ENCODE measurements at places on chromosomes 2 and 18.

DNA sequence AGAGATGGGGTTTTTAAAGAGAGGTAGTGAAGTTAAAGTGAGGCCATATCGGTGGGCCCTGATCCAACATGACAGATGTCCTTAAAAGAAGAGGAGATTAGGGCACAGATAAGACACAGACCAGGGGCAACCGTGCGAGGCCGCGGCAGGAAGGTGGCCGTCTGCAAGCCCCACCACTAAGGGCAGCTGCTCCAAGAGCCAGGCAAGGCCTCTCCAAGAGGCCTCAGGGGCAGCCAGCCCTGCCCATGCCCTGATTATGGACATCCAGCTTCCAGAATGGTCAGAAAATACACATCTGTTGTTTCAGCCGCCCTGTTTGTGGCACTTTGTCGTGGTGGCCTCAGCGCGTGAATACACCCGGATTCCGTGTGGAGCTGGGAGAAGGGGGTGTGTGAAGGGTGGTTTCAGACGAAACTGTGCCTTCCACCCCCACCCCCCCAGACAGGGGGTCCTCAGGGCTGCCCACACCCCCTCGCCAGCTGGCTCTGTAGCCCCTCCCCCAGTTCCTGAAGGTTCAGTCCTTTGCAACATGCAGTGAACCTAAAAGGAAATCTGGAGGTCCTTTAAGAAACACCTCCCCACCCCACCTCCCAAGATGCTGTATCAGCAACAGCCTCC, 74.1 kb upstream of the SMAD7 start:
- DNase-seq = no peak

DNA sequence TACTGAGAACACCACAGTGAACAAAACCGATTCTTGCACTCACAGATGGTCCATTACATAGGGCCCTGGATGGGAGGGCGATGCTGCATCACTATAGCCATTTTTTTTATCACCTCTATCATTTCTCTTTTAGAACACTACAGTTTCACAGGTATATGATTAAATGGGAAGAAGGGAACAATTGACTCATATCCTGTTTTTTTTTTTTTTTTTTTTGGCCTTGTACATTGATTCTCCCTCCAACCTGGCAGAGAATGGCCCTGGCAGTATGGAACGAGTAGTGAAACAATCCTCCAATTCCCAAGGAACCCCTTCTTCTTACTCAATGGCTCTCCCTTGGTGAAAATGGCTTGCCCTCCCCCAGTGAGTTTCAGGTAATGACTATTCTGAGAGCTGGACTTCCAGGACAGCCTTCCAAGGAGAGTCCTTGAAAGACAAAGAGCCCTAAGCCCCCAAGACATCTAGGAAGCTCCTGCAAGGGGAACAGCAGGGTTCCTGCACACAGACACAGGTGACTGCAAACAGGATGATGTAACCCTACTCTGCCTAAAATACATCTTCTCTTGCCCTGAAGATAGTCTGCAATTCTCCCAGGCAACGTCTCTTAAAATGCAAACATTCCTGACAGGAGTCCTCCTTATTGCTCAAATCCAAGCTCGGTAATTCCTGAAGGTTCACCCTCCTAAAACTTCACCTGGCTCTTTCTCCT, 405.4 kb downstream of the SETBP1 start:
- no peak for DNase-seq

GRCh38 chr2:46779447-46779941, 136.1 kb downstream of the MCFD2 start:
- no peak for DNase-seq

- no peak for DNase-seq
These were observed 207.1 kb upstream of the KYNU start for GRCh38 chr2:142670362-142670761.

GRCh38 chr2:237270520-237270919, 143.4 kb downstream of the COL6A3 start:
- no peak for DNase-seq

GRCh38 chr18:741931-742512, 29.6 kb upstream of the ENOSF1 start:
- DNase-seq = no peak

- DNase-seq = no peak
These were observed 5.0 kb downstream of the SPIRE1 start for GRCh38 chr18:12652861-12653401.

DNA sequence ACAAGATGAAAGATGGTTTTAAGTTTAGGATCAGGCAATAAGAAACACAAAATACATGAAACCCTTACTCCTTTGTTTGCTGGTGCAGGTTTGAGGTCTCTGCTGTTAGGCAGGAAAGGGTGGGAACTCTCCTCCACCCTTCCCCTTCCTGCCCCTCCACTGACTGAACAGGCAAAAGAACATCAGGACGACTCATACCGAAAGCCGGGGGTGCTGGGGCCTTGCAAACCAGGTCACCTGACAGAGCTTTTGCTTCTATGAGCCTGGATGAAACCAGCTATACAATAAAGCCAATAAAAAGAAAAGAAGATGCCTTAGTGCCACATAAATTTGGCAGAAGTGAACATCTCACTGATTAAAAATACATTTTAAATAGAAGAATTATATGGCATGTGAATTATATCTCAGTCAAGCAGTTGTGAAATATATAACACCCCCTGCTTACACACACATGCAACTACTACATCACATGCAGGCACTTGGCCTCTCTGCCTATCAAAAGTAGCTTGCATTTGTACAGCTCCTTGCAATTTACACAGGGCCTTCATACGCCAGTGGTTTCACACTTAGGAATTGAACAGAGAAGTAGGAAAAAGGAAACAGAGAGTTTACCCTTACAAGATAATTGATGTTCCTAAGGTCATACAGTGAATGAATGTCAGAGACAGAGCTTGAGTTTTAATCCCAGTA, 215.1 kb upstream of the TRIB2 start:
- DNase-seq = no peak

DNA sequence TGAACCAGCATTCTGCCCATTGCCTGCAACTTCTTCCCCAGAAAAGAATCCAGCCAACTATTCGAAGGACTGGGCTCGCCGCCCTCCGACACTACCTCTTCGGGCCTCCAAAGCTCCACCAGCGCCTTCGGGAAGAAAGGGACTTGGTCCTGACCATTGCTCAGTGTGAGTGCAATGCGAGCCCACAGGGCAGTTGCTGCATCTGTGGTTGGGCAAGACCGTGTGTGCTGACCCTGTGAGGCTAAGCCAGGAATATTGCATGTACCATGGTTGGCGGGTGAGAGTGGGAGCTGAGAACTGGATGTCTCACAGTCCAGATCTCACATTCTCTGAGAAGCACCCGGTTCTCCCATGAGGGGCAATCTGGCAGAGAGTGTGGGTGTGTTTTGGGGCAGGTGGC, 16.5 kb downstream of the ELMOD3 start:
- DNase-seq = no peak

DNA sequence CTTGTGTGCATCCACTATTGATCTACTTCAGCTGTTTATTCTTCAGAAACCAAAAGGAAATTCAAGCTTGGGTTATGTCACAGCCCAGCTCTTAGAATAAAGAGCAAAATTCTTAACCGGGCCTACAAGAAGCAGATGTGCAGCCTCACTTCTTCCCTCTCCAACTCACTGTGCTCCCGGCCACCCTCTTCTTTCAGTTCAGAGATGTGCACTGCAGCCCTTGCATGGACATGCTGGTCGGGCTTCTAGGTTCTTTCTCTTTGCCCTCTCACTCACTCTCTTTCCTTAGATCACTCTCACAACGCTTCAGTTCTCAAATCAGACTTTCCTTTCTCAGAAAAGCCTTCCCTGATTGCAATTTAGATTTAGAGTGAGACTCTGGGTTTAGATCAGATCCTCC, 104.1 kb downstream of the CHN1 start:
- DNase-seq = no peak

DNA sequence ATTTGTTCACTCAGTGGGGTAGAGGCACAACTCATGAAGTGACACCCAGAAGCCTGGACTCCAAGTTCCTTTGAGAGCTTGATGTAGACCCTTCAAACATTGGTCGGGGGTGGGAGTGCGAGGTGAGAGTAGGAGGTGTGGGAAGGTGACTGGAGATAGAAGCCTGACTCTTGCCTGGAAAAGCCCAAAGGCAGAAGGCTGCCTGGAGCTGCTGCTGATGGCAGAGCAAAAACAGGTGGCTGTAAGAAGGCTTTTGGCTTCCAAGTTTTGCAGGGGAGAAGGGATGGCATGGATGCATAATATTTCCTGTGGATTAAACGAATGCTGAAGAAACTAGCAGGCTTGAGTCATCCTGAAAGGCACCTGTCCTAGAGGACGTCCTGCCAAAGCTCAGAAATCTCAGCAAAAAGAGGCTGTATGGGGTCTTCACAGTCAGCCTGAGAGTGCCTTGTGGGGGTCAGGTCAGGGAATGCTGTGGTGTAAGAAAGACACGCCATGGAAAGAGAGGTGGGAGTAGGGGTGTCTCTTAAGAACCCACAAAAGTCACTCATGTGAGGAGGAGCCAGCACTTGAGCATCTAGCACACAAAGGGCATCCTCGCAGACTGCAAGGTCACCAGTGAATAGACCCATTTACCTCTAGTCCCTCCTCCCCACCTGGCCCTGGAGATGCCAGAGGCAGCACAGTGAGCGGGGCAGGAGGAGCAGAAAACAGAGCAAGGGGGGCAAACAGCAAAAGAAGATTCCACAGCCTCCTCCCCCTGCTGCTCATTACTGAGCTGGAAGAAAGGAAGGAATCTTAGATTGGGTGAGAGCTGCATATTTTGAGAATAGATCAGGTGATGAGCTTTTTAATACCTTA, 37.5 kb downstream of the FASTKD2 start:
- DNase-seq = no peak

- no peak for DNase-seq
These were observed 284.5 kb downstream of the PRKCE start for GRCh38 chr2:45935791-45936622.

- DNase-seq = no peak
These were observed 636 bp downstream of the ARL4C start for GRCh38 chr2:234496055-234496834.

DNA sequence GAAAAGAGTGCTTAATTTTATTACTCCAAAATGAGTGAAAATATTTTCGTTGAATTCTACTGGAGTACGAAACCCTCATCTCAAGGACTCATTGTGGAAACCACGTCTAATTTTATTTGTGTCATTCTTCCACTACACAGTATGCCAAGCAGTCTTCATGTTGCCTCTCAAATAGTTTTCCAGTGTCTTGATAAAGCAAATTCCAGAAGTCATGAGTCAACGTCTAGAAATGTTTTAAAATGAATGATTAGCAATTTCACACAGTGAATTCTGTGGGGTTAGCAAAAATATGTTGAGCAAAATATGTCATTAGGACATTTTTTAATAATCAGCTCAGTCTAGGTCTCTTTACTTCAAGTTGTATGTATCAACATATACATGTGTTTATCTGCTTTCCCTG, 865.5 kb downstream of the DSC3 start:
- DNase-seq = no peak

GRCh38 chr2:128585706-128586105, 267.0 kb upstream of the HS6ST1 start:
- no peak for DNase-seq

- no peak for DNase-seq
These were observed 1.6 kb downstream of the CASP8 start for GRCh38 chr2:201261906-201262305.

GRCh38 chr2:223121283-223121682, 69.3 kb downstream of the KCNE4 start:
- no peak for DNase-seq

DNA sequence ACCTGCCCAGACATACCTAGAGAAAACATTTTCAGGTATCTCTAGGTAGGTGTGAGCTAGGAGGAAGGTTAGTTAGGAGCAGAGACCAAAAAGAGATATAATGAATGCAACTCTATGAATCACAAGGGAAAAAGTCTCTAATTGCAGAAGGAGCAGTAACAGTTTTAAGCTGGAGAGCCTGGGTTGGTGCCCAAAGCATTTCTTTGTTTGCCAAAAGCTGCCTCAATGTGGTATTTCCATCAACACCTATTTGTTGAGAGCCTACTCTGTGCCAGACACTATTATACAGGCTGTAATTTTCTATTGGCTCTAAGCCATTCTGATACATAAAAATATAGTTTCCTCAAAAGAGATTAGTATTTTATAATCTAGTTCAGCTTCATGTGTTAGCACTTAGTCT, 141.6 kb downstream of the UBE2E3 start:
- DNase-seq = no peak

DNA sequence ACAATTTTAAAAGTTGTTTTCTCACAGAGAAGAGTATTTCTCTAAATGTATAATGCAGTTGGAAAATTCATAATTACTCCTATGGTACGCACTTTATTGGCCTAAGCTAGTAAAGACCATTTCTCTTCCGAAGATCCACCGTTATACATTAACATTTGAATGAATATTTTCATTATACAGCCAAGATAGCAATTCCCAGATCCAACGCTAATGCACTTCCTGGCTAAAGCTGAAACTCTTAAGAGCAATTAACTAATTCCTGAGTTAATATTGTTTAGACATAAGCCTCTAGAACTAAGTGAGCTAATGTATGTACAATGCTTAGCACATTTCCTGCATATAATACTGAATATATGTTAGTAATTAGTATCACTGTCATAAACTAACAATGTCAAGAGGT, 56.2 kb downstream of the PDK1 start:
- DNase-seq = no peak

- no peak for DNase-seq
These were observed 34.4 kb downstream of the CYP26B1 start for GRCh38 chr2:72112981-72113846.

DNA sequence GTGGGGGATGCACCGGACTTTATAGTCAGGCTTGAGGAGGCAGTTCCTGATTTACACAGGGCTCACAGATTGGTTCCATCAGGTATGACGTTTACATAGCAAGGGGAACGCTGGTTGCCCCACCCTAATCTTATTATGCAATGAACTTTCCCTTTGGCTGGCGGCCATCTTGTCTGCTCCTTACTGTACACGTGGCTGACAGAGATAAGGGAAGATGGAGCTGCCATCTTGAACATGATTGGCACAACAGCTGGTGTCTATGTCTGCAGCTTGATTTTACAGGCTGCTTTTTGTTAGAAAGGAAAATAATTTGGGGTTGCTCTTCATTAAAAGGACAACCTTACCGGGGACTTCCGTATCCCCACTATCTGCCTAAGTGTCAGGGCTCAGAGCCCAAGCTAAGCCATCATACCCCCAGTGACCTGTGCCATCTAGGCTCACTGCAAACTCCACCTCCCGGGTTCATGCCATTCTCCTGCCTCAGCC, 33.5 kb upstream of the ATG16L1 start:
- DNase-seq = no peak

DNA sequence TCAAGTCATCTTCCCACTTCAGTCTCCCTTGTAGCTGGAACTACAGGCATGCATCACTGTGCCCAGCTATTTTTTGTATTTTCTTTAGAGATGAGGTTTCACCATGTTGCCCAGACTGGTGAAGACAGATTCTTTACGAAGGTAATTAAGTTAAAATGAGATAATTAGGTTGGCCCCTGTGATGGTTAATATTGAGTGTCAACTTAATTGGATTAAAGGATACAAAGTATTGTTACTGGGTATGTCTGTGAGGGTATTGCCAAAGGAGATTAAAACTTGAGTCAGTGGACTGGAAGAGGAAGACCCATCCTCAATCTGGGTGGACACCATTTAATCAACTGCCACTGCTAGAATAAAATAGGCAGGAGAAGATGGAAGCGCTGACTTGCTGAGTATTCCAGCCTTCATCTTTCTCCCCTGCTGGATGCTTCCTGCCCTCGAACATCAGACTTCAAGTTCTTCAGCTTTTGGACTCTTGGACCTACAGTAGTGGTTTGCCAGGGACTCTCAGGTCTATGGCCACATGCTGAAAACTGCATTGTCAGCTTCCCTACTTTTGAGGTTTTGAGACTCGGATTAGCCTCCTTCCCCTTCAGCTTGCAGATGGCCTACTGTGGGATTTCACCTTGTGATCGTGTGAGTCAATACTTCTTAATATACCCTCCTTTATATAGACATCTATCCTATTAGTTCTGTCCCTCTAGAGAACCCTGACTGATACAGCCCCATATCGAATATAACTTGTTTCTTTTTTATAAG, 269.1 kb downstream of the TMX3 start:
- no peak for DNase-seq
